ENCODE measurements at places on chromosomes 7 and 10.
A peak's percentile ranks its signal among the peaks of the same experiment; 100 is the strongest.

GRCh38 chr7:81725812-81726127, 44.1 kb downstream of the HGF start:
- DNase-seq = peak; percentile 88

- DNase-seq = no peak
These were observed 99.0 kb downstream of the DYNC2I1 start for GRCh38 chr7:158955146-158955870.

DNA sequence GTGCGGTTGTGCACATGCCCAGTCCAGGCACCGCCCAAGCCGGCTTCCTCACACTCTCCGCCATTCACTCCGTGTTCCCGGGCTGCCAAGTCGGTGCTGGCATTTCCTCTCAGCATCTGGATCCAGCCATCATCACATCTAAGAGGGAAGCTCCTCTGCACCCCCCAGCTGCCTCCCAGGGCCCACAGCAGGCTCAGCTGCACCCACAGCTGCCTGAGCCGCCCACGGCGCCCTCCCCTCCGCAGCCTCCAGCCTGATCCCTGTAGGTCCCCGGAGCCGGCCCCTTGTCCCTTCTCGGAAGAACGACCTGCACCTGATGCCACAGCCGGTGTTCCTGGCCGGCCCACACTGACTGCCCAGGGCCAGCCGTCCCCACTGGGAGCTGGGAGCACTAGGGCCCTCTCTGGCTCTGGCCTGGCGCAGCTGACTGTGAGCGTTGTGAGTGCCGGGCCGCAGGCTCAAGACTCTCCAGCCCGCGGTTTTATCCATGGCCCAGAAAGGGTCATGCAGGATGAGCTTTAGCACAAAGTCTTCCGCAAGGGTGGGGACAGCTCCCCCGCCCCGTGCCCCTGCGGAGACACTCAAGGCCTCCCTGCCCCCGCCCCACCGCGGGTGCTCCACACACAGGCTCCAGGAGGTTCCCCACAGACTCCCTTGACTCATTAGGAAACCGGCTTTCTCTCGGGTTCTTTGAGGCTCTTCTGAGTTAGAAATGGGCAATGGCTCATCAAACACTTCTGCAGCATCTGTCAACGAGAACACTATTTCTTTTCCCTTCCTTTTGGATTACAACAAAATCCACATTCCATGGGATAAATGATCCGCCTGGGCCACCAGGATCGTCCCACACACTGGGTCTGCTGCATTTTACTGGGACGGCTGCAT, 31.2 kb downstream of the CFAP46 start:
- no peak for DNase-seq

GRCh38 chr7:2109936-2110609, 122.7 kb downstream of the MAD1L1 start:
- DNase-seq = peak; percentile 75

DNA sequence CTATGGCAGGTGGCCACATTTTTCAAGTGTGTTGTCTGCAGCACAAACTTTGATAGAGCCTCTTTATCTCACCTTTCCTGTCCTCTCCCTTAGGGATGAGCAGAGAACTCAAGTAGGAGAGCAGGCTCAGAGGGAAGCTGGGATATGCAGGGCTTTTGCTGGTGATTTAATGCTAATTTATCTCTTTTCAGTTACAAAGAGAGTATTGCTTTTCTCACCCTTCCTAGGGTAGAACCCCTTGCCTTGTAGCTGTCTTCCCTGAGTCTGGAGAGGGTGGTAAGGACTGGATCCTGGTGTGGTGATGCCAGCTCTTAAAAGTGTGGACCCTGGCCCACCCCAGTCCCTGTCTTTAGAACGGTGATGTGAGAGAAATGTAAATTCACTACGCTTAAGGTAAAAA, 1061.4 kb downstream of the TYW1 start:
- no peak for DNase-seq

DNA sequence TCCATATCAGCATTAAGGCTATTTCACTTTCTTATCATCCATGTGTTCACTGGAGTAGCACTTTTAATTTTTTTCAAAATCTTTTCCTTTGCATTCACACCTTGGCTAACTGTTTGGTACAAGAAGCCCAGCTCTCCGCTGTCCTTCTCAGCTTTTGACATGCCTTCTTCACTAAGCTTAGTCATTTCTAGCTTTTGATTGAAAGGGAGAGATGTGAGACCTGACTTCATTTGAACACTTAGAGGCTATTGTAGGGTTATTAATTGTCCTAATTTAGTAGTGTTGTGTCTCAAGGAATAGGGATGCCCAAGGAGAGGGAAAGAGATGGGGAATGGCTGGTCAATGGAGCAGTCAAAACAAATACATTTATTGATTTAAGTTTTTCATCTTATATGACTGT, 350.0 kb downstream of the CXCL12 start:
- DNase-seq = no peak

- no peak for DNase-seq
These were observed 411.0 kb upstream of the DPP6 start for GRCh38 chr7:153641199-153641598.

DNA sequence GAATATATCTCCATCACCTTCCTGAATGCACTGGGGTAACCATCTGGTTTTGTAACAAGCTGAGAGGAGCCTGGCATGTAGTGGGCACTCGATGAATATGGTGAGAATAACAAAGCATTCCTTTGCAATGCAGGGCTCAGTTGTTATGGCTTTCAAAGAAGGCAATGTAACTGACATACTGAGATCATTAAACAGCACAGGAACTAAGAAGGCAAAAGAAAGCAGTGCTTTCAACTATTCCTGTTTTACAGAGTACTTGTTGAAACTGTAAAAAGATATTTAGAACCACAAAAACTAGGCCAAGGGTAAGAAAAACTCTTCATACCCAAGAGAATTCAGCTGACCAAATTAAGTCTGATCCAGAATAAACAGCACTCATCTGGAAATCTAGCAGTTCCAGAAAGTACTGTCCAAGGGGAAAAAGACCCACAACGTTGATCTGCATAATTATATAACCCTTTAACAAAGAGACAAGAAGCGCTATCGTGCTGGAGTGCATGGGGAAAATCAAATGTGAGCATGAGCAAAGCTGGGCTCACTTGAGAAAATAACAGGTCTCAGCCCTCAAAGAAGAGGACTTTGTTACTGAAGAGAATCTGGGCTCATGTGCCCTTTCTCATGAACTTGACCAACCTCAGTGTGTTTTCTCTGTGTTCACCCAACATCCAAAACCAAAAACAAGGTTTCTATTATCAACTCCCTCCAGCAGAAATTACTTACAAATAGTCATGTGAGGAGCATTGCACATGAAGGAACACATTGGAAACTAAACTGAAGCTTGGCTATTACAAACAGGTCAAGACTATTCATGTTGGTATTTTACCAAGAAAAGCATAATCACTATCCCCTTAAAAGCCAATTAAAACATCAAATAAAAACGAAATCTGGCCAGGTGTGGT, 116.2 kb downstream of the AVL9 start:
- DNase-seq = no peak
